Activated CD8-positive, alpha-beta memory T cell treated with anti-CD3 and anti-CD28 coated beads for 4 hours (primary cell): ENCODE measurements at places on chromosomes 4 and X.

DNA sequence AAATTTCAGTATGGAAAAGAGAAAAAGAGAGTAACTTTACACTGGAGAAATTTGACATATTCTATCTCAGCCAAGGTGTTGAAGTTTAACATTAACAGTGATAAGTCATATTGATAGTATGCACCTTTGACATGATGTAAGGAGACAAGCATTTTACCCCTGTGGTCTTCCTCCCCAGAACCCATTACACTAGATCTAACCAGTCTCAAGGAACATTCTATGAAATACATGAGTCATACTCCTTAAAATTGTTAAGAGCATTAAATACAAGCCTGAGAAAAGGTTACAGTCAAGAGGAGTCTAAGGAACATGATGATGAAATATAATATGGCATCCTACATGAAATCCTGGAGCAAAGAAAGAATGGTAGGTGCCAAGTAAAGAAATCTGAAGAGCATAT is 1151.3 kb upstream of the IGFBP7 start:
- no peak for DNase-seq

DNA sequence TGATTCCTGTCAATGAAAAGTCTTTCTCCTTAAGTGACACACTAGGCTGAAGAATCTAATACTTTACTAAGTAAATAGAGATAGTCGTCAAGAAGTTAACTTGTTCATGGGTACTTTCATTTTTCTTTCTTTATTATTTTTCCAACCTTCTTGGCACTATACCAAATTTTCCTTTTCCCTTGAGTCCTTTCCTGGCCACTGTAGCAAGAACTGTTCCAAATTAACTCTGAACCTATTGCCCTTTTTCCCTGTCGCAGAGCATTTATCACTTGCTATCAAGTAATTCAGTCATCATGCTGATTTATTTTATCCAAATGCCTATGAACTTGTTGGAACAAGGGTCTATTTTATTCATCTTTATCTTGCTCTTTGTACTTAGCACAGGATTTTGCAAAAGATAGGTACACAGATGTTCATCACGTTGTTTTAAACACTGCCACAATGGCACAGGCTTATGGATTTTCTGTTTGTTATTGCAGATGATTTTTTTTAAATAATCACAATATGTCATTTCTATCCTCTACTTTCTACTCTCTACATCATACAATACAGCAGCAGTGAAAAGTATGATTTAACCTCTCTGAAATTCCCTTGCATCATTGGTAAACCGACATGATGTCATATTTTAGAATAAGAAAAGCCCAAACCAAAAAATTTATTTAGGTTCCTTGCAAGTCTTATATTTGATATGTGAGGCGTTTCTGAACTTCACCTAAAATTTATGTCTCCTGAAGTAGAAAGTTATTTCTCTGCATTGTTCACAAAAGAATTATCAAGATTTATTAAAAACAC is 2352.3 kb downstream of the PCDH7 start:
- no peak for DNase-seq

GRCh38 chr4:3469386-3470243 is 6.5 kb downstream of the DOK7 start:
- DNase-seq: no peak

- no peak for DNase-seq
Measured at GRCh38 chr4:75639124-75639695, 8.9 kb upstream of the CDKL2 start.

DNA sequence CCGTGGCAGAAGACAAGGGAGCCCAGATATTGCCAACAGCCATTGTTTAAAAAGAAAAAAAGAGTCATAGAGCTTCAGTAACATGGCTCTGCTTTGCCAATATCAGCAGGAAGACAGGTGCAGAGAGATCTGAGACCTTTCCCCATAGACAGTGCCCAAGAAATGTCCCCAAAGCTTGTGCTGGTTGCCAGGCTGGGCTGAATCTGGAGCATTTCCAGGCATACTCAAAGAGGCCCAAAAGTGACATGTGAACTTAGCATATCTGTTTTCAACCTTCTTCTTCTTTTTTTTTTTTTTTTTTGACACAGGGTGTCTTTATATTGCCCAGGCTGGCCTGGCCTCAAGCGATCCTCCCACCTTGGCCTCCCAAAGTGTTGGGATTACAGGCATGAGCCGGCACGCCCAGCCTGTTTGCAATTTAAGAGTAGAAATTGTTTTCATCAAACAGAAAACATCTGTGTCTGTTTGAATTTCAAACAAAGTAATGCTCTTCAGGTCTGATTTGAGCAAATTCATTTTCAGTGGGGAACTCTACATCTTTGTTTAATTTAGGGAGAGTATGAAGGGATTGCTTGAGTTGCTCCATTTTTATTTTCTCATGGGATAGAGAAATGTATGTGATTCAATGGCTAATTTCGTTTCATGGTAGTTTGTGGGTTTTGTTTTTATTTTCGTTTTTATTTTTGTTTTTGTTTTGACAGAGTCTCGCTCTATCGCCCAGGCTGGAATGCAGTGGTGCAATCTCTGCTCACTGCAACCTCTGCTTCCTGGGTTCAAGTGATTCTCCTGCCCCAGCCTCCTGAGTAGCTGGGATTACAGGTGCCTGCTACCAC is 56.6 kb upstream of the RBM47 start:
- no peak for DNase-seq

- DNase-seq: no peak
Measured at GRCh38 chr4:48347282-48347921, 6.1 kb downstream of the SLAIN2 start.

DNA sequence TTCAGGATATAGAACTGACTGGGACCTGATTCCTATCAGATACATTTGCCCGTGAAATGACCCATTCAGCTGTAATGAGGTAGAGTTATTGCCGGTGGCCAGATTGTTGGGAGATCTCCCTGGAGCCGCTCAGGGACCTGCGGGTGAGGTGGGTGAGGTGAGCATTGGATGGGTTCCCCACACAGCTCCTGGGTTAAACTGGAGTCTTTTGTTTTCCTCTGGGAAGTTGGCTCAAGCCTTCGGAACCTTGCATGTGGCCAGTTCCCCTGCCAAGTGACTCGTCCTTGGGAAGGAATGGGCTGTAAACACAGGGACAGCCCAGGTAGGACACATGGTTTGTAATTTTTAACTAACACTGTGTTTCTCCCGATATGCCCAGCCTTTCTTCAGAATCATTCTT is 31.6 kb upstream of the KIT start:
- DNase-seq: no peak

DNA sequence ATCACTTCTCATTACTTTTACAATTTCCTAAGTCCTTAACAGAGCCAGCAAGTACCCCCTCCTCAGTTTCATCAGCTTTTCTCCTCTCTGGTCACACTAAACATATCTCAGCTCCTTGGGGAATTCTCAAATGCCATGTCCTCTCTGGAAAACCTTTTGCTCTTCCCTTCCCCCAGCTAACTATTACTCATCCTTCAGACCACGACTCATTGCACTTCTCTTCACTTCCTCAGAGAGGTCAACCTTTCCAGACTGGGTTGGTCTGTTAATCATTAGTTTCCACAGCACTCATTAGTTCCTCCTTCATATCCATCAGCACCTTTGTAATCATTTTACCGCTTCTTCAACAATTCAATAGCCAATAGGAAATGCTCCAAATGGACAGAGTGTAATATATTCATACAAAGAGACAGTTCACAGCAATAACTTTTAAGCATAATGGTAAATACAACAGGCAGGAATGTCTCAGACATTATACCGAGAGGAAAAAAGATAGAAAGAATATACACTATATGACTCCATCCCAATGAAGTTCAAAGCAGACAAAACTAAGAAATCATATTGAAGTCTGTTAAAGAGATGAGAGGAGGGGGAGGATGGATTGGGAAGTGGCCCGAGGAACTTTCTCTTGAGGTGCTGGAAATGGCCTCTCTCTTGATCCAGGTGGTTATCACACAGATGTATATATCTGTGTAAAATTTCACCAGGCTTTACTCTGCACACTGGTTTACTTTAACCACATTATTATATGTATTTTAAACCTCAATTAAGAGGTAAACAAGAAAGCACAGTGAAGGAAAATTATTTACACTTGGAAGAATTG is 39.6 kb downstream of the DDX60L start:
- DNase-seq: no peak

DNA sequence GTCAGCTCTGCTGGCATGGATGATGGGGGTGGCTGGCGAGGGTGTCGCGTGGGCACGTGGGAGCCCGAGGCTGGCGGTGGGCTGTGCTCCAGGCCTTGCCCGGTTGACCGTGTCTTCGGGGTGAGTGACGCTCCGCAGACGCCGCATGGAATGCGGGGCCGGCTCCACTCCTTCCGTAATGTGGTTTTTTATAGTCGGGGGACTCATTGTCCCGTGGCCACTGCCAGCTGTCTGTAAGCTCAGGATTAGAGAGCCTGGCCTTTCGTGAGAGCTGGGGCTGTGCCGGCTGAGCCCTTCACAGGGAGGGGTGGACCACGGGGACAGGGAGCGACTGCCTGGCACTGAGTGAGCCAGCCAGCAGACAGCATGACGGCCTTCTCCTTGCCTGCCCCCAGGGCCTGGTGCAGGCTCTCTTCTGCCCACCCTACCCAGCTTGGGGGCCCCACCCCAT is 20.4 kb downstream of the DOK7 start:
- DNase-seq: no peak

DNA sequence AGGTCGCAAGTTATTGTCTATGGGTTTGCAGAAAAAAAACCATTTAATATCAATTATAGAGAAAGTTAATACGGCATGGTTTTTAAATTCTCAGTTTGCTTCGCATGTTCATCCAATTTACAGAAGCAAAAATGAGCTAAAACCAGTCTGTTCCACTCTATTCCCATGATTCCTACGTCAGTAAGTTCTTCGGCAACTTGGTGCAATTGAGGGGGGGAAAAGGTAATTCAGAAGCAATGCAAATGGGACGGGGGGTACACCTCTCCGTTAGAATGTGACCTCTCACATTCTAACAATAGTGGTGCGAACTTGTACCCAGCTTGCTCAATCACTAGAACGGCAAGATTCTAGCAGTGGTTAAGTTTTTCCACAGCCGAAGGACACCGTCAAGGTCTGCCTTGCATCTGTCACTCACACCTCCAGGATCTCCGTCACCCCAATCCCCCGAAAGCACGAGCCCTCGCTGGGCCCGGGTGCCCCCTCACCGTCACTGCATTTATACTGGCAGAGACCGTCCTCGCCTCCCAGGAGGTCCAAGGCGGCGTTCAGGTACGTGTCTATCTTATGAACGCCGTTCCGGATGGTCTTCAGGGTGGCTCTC is 653 bp downstream of the PLA2G12A start:
- DNase-seq: peak; percentile 7

GRCh38 chr4:177091515-177091914 is 218.2 kb upstream of the NEIL3 start:
- no peak for DNase-seq

DNA sequence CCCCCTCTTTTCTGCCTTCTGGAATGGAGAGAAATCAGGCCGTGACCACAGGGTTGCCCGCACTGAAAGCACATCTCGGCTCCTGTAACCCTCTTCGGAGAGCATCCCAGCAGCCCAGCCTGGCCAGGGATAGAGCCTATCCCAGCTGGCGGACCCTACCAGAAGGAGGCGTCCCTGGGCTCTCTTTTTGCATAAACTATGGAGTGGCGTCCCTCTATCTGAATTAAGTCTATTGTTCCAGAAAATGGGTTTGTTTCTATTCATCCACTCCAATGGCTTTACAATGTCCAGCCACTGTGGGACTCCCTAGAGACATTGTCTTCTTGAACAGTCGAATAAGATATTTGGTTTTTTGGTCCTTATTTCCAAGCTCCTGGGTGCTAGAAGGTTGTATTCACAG is 689 bp upstream of the NHSL2 start:
- no peak for DNase-seq

DNA sequence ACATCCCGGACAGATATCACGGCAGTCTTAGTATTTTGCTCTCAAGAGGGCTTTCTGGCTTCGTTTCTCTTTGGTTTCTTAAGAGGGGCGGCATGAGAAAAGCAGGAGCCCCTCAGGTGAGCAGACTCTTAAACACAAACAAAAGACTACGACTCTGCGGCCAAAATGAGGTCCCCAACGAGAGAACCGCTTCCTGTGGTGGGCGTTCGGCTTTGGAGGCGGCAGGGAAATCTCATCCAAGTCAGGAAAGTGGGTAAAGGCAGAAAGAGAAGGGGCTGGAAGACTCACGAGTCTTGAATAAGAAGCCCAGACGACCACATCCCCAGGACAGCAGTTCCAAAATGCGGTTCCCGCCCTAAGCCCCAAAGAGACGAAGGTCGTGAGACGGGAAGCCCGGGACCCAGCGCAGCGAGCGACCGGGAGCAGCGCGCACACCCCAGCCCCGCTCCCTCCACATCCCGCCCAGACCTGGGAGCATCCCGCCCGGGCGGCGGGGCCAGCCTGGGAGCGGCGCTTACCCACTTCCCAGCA is 409 bp downstream of the UGDH start:
- DNase-seq: no peak

DNA sequence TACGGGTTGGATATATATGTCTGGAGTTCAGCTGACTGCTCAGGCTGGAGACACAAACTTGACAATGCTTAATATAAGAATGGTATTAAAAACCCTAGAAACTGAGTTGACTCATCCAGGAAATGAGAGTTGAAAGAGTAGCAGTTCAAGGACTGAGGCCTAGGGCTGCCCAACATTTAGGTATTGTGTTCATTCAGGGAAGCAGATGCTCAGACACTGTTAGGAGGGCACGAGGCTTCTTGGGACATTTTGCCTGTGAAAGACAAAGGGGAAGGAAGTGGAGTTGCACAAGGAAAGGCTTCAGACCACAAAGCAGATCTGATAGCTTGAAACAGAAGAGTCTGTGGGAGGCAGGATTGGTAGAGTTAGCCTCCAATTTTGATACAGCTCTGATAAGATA is 52.0 kb upstream of the HS3ST1 start:
- no peak for DNase-seq

- no peak for DNase-seq
Measured at GRCh38 chr4:3040452-3041191, 33.7 kb downstream of the HTT-AS start.

DNA sequence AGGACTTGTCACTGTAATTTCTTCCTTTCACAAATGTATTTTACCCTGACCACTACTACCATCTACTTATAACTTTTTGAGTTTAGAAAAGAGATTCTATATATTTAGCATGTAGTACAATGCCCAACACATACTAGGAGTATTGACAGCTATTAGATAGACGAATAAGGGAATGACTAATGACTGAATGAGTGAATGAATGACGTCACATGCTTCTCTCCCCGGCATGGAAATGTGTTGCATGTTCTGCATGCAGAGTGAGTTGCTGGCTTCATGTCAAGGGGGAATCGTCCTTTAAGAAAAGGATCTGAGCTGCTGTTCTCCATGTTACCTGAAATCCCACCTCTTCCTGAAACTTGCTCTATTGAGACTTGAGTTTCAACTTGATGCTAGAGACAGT is 87.4 kb upstream of the AMELX start:
- no peak for DNase-seq

GRCh38 chr4:23614284-23614892 is 275.5 kb downstream of the PPARGC1A start:
- DNase-seq: no peak

- no peak for DNase-seq
Measured at GRCh38 chr4:186570193-186570996, 15.0 kb upstream of the MTNR1A start.

GRCh38 chr4:61913619-61914018 is 713.5 kb downstream of the ADGRL3 start:
- DNase-seq: no peak
